ENCODE measurements at places on chromosomes 7 and 10.

- no peak for DNase-seq
Observed at GRCh38 chr7:47080816-47081215, 501.1 kb downstream of the TNS3 start.

DNA sequence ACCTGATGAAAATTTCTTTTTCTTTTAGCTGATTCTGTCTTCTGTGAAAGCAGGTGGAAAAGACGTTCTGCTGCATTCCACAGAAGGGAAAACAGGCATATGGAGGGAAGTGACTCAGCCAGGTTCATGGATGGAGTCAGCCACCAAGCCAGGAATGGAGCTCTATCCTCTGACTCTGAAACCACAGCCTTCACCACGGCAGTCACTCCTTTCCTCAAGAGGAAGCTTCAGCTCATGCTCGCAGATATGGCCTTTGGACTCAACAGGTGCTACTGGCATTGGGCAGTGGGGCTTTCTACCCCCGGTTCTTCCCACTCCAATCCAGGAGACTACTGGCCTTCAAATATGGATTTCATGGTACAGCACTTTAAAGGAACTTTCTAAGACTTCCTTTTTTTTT is 11.5 kb upstream of the PLAU start:
- no peak for DNase-seq

GRCh38 chr10:26743091-26743490 is 45.6 kb downstream of the PDSS1 start:
- DNase-seq = no peak

GRCh38 chr7:17844022-17844421 is 96.3 kb downstream of the SNX13 start:
- DNase-seq = no peak

DNA sequence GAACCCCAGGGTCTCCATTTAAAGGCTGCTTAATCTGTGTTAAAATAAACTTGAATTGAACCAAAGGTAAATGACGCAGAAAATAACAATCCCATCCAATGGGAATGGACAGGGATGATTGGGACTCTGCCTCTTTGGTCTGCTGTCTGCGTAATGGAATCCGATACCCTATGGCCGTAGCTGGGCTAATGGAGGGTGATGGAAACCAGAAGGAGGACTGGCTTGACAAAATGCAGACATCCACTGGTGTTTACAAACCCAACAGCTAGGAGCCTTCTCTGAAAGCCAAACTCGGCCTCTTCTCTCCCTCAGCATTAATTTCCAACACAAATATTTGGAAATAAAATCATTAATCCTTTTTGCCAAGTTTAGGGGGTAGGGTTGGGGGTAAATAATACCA is 162.2 kb upstream of the CHST15 start:
- no peak for DNase-seq

DNA sequence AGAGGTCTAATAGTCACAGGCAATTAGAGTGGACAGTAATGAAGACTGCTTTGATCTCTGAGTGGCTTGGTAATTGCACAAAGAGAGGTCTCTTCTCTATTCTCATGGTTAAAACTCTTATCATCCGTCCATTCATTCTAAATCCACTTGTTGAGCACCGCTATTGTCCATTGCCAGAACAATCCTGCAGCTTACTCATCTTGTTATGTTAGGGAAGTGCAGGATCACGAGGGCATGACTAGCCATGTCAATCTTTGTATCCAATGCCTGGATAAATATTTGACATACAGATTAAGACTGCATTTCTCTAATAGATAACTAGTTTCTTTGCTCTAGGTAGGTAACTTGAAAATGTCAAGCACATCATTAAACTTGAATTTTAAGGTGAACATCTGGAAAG is 14.9 kb downstream of the SFTPD start:
- no peak for DNase-seq

All from right kidney (tissue), 9 donors.